Activated T-helper 1 cell treated with anti-CD3 and anti-CD28 coated beads, Interleukin-12 subunit alpha, Interleukin-12 subunit beta, Interleukin-2, Interleukin-4 antibody, amounts not matched to agents 30 ng/mL and 10 ng/mL and 1 ng/mL, durations not matched to agents 14 hours and 24 hours and 36 hours (primary cell): ENCODE measurements at places on chromosomes 7 and 10. TPM values are rescaled to one million over a fixed set of nuclear protein-coding genes. Genes with fewer than 3 reads are reported as not detected.

DNA sequence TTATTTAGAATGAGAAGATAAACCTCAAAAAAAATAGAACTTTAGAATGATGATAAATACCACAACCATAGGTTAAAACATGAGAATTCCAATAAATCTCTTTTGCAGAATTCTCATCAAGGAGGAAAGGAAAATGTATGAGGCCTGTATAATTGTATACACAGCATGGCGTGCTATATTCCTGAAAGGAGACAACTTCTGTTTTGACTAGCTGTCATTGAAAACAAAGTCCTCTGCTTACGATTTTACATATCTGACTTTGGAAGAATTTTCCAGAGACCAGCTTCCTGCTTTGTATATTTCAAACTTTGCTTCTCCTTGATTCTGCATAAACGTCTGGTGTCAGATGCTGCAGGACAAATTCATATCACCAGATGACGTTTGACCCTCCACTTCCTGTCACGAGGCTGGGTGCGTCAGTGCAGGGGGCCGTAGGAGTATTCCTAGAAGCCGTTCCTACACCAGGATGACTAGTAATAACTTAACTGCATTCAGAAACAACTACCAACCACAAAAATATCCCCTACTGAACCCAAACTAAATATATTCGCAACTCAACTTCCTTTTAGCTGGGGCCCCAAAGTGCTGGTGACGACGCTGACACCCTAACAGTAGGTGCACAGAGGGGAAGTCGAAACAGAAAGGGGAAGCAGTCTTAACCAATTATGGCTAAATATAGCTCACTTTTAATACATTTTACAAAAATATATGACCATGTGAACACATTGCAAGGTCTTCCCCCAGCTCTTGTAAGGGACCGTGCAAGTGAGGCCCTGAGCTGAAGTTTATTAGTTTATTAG is 178.6 kb upstream of the INHBA start:
- DNase-seq = peak; percentile 76

The IDI2 gene
- not detected in 2 replicates for total RNA-seq

The GJC3 gene
- 0.18 and 0.24 TPM in 2 replicates for total RNA-seq

- no peak for DNase-seq
Observed at GRCh38 chr10:95503001-95503400, 58.2 kb downstream of the SORBS1 start.

DNA sequence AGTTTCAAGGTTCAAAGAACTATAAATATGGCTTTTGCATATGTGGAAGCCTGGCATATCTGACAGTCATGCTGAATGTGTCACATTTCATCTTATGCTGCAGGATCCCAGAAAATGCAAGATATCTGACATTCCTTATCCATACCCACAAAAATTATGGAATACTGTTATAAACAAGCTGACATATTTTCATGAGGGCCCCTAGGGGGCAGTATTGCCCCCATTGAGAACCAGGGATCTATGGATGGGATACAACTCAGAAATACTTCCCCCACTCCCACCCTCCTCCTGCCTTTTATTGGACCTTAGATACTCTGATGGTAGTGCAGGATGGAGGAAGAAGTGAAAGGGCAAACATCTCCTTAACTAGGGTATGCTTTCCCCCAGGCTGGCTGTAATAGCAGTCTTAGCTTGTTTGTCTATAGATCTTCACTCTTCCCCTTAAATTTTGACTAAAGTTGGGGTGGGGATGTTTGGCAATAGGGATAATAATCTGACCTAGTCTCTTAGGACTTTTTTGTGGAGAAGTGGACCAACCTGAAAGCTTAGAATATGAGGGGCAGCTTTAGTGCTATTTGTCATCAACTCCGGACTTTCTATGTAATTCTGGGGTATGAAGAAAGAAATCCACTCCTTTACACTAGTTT is 3.5 kb upstream of the GNGT1 start:
- no peak for DNase-seq

- DNase-seq = no peak
Observed at GRCh38 chr7:45721686-45722598, 147.8 kb downstream of the ADCY1 start.

- DNase-seq = no peak
Observed at GRCh38 chr7:41501006-41501405, 201.9 kb downstream of the INHBA start.

DNA sequence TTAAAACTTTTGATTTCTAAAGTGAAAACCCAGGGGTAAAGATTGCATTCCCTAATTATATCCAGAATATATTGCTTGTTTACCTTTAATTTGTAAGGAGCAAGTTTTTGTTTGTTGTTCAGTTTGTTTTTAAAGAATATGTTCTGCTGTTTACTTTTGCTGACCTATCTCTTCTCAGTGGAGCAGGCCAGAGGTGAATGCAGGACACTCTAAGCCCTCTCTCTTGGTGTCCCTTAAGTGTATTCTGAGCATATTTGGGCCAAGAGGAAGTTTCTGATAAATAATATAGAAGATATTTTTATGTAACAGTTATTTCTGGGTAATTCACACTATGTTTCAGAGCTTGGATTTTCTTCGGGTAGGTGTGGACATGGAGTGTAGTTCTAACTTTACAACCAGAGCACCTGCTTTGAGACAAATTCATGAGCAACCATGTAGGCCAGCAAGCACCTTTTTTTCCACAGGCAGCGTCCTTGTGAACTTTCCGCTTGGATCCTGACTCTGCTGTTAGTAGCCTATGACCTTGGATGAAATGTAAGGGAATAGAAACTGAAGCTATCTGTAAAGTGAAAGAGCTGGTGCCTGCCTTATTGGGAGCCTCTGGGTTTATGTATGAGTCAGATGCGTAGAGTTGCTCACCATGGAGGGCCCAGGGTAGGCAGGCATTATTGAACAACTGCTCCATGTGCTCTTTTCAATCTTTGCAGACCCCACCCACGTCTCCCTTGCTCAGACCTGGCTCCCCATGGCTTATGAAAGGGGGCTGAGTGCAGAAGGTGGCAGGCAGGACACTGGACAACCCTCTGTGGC is 16.1 kb downstream of the OGDH start:
- DNase-seq = peak; percentile 40

- DNase-seq = no peak
Observed at GRCh38 chr7:44757311-44757710, 8.7 kb downstream of the ZMIZ2 start.
